ENCODE measurements at places on chromosomes 11 and 22.
A peak's percentile ranks its signal among the peaks of the same experiment; 100 is the strongest.

DNA sequence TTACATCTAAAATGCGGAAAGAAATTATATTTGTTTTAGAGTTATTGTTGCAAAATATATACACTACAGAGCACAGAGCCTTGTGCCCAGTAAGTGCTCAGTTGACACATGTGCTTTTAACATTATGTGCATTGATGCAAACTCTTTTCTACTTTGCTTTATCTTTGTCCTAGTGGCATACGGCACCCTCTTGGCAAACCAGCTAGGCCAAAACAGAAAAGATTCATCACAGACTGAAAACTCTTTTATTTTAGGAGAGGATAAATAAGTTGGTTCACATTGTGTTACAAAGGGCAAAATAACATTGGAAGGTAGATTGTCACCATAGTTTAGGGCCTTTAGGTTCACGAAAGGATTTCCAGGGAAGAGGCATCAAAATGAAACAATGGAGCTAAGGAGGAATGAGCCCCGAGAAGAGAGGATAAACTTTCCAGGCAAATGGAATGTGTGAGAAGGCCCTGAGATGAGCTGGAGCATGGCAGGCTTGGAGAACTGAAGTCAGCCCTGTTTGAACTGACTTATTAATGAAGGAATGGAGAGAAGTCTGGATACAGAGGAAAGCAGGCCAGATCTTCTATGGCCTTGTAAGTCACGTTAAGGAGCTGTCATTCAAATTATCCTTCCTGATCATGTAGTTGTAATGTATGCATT lies 23.5 kb upstream of the TOP3B start:
- DNase-seq: no peak

GRCh38 chr11:83063073-83063754 lies 8.5 kb downstream of the RAB30 start:
- DNase-seq: peak; percentile 8

DNA sequence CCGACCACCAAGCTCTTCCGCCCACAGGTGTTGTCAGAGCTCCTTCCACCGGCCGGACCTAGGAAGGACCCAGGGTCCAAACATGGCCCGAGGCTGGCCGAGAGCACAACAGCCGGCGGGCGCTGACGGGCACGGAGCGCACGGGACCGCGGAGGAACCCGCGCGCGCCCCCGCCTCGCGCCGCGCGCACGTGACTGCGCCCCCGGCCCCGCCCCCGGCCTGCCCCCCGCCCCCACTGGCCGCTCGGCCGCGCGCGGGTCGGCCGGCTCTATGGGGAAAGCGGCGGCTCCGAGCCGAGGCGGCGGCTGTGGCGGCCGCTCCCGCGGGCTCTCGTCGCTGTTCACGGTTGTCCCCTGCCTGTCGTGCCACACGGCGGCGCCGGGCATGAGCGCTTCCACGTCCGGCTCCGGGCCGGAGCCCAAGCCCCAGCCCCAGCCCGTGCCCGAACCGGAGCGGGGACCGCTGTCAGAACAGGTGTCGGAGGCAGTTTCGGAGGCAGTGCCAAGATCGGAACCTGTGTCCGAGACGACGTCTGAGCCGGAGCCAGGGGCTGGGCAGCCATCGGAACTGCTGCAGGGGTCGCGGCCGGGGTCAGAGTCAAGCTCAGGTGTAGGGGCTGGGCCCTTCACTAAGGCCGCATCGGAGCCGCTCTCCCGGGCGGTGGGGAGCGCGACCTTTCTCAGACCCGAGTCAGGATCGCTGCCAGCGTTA lies at the start of gene OSBP2:
Gene OSBP2 (plus strand): TSS at position 235 of the 711 bp plus-strand sequence. CDS start 36 bp downstream, at position 271.
- DNase-seq: no peak

- no peak for DNase-seq
Observed at GRCh38 chr11:114175706-114176105, 116.2 kb downstream of the ZBTB16 start.

- no peak for DNase-seq
Observed at GRCh38 chr11:114001416-114001815, 26.5 kb downstream of the HTR3A start.

DNA sequence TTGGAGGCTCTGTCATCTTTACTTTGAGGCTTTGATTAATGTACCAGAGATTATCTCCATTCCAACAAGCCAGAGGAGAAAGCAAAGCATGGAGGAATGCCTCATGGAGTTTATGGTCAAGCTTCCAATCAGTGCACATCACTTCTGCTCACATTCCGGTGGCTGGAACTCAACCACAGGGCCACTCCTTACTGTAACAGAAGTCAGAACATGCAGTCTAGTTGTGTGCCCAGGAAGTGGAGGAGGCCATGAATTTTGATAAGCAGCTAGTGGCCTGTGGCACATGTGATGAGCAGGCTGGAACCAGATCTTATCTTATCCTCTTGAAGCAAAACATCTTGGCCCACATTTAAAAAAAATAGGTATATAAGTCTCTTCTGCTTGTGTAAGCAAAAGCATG lies 258.9 kb upstream of the ARHGAP20 start:
- no peak for DNase-seq

GRCh38 chr11:84648471-84648870 lies 978.7 kb downstream of the DLG2 start:
- DNase-seq: no peak

- DNase-seq: no peak
Observed at GRCh38 chr11:33775832-33776470, 1.6 kb upstream of the FBXO3 start.

DNA sequence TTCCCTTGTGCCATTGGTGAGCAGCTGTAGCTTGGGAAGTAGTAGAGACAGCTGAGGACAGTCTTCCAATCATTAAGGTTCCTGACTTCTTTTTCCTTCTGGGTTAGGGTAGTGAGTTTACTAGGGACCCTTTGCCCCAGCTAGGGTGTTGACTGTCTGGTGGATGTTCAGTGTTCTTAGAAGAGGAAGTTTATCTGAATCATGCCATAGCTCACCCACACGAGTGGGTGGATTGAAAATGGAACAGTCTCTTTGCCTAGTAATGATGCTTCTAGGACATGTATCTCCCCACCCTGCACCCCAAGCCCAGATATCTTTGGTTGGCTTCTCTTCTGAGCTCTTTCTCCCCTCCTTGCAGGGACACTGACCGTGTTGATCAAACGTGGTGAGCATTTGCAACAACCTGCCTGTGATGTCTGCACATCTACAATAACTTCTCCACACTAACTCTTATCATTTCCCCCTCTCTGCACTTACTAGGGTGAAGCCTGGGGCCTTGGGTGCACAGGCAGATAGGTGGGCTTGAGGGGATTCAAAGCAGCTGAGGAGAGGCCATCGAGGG lies 57.1 kb upstream of the HORMAD2 start:
- DNase-seq: no peak

DNA sequence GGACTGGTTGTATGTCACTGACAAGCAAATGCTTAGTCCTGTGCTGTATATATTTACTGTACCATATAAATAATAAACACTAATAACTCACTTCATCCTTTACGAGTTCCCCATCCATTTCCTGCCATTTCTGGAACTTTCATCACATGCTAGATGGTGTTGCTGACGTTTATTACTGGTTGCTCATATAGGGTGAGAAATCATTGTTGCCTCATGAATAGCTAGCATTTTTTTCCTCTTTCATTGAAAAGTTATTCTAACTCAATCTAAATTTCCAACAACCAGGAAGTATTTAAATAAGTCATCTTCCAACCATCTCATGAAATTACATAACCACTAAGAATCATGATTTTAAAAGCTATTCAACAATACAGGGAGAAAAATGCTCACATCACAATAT lies 88.6 kb upstream of the RCN1 start:
- no peak for DNase-seq

GRCh38 chr11:65214212-65214845 lies 32.6 kb downstream of the CAPN1 start:
- no peak for DNase-seq

DNA sequence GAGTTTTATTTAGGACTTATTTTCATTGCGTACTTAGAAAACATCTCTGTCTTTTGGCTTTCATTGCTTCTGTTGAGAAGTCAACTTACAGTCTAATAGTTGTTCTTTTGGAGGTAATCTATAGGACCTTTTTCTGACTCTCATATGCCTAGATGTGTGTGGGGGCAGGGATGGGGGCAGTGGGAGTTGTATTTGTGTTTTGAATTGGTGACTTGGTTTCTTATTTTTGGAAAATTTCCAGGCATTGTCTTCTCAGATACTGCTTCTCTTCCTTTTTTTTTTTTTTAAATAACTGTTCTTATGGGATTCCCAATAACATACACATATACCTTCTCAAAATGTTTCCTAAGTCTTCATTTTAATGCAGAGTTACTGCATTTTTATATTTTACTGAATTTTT lies 58.0 kb downstream of the FAR1 start:
- DNase-seq: no peak

GRCh38 chr11:33135768-33136443 lies 25.4 kb downstream of the CSTF3 start:
- DNase-seq: no peak

- DNase-seq: no peak
Observed at GRCh38 chr22:44773082-44773481, 20.7 kb downstream of the ARHGAP8 start.

GRCh38 chr11:65003282-65003681 lies 6.5 kb upstream of the BATF2 start:
- no peak for DNase-seq

DNA sequence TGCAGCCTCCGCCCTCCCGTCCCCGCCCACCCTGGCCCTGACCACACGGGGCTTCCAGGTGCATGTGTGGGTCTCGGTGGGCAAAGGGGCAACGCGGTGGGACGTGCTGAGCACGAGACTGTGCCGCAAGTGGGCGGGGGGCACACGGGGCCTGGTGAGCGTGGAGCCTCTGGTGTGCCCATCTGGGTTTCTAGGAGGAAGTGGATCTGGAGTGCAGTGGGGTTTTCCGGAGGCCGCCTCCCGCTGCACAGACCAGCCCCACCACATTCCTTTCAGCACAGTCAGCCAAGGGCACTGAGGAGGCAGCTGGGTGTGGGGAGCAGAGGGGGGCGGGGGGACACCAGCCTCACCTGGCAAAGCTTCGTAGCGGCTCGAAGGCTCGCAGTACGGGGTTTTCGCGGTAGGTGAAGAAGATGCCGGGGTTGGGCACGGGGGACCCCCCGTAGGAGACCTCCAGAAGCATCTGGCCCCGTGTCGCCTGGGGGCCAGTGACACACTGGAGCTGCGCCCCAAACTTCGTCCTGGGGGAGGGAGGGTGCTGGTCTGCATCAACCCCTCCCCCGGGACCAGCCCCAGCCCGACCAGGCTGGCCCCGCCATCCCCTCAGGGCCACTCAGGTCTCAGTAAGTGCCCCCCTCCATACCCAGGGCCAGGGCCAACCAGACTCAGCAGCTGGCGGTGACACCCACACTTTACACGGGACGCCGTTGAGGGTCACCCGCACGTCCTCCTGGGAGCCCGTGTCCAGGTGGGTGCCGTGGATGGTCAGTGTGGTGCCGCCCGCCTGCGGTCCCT lies 12.4 kb upstream of the MAPK11 start:
- DNase-seq: no peak

GRCh38 chr11:35242412-35243242 lies 103.7 kb downstream of the CD44 start:
- no peak for DNase-seq
